Stimulated activated CD4-positive, alpha-beta T cell treated with anti-CD3 and anti-CD28 coated beads, Interleukin-2, amount 100 ng/mL, for 4 hours (primary cell): ENCODE measurements at places on chromosomes 2 and 18.

- no peak for DNase-seq
Measured at GRCh38 chr18:40019797-40020392, 1935.1 kb upstream of the PIK3C3 start.

GRCh38 chr2:52676056-52676455 is 1091.5 kb upstream of the CHAC2 start:
- no peak for DNase-seq

- DNase-seq: no peak
Measured at GRCh38 chr2:118923371-118923770, 18.6 kb upstream of the MARCO start.

DNA sequence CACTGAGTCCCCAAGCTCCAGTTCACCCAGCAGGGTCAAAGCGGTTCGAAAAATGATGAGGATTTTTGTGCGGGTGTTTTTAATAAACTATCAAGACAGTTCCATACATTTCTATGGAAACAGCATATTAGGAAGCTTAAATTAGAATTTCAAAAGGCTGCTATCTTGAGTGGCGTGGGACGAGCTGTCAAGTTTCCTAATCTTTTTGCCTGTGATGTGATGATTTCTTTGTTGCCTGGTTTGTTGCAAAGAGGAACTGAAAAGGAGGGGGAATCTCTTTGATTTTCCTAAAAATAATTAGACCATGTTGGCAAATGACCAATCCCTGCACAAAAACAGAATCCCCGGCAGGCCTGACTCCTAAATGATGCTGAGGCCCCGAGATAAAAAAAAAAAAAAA is 66.1 kb upstream of the ATG16L1 start:
- no peak for DNase-seq

- no peak for DNase-seq
Measured at GRCh38 chr2:167293172-167293781, 405.0 kb downstream of the XIRP2 start.

- no peak for DNase-seq
Measured at GRCh38 chr18:9827793-9828505, 57.8 kb upstream of the TXNDC2 start.

GRCh38 chr2:25453199-25453905 is 111.6 kb upstream of the DNMT3A start:
- DNase-seq: no peak

- no peak for DNase-seq
Measured at GRCh38 chr2:40165509-40165844, 286.4 kb downstream of the SLC8A1 start.

GRCh38 chr18:70165936-70166335 is 39.6 kb downstream of the RTTN start:
- DNase-seq: no peak

GRCh38 chr2:10022445-10022844 is 20.9 kb upstream of the KLF11 start:
- no peak for DNase-seq

- DNase-seq: no peak
Measured at GRCh38 chr2:51149725-51150124, 117.8 kb upstream of the NRXN1 start.

GRCh38 chr2:122955776-122956175 is 1069.3 kb upstream of the CNTNAP5 start:
- no peak for DNase-seq

- DNase-seq: no peak
Measured at GRCh38 chr2:96111257-96111640, 5.1 kb downstream of the ADRA2B start.

GRCh38 chr18:8623549-8624106 is 14.4 kb downstream of the RAB12 start:
- no peak for DNase-seq

DNA sequence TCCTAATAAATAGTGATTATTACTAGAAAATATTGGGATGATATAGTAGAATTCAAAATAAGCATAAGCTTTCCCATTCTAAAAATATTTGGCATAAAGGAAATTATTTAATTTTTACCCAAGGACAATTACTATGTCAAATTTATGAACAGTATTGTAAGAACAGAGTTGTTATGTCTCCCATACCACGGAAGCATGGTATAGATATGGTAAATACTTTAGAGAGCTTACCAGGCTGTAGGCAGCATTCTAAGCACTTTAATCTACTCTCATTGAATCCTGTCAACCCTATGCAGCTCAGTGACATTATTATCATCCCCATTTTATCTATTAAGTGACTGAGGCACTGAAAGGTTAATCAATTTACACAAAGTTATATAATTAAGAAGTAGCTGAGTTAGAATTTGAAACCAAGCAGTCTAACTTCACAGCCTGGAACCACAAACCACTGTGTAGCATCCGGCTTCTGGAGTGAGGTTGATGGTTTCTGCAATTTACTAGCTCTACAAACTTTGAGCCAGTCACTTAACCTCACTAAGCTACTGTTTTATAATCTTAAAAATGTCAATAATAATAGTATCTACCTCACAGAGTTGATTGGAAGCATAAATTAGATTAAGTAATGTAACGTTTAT is 323.7 kb downstream of the ARHGAP15 start:
- DNase-seq: no peak

- no peak for DNase-seq
Measured at GRCh38 chr2:70188460-70188859, 2.4 kb downstream of the C2orf42 start.

- DNase-seq: no peak
Measured at GRCh38 chr2:134522496-134523455, 196.0 kb downstream of the TMEM163 start.

GRCh38 chr2:108377815-108378630 is at the start of gene SULT1C4:
Gene SULT1C4, plus strand, starts transcription at chr2:108377954. Its CDS starts 384 bp downstream, at chr2:108378338.
- DNase-seq: no peak
